Body of pancreas (tissue), 4 donors: ENCODE measurements at places on chromosomes 13 and 19. TPM values are rescaled to one million over a fixed set of nuclear protein-coding genes. Genes with fewer than 3 reads are reported as not detected.
A peak's percentile ranks its signal among the peaks of the same experiment; 100 is the strongest.

DNA sequence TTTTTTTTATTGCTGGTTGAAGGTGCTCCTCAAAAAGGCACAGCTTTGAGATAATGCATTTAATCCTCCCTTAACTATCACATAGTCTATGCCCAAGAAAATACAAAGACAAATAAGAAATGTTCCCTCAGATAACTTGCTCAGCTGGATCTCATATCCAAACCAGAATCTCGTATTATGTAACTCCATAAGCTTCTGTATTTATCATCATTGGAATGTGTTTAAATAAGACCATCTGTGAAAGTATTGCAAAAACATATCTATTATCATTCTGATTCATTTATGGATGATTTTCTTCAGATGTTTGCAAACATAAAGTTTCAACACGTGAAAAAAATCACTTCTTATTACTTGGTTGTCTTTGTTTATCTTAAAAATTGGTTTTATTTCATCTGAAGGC, 190.9 kb downstream of the IRS2 start:
- DNase-seq, result no peak
- H3K27ac ChIP-seq, result no peak overlapping the region
- no peaks in the 10 kb centered on the region for H3K27me3 ChIP-seq
- H3K4me3 ChIP-seq, result no peak overlapping the region
- no peaks in the 10 kb centered on the region for H3K4me1 ChIP-seq
- H3K36me3 ChIP-seq, result no peaks in the 10 kb centered on the region

DNA sequence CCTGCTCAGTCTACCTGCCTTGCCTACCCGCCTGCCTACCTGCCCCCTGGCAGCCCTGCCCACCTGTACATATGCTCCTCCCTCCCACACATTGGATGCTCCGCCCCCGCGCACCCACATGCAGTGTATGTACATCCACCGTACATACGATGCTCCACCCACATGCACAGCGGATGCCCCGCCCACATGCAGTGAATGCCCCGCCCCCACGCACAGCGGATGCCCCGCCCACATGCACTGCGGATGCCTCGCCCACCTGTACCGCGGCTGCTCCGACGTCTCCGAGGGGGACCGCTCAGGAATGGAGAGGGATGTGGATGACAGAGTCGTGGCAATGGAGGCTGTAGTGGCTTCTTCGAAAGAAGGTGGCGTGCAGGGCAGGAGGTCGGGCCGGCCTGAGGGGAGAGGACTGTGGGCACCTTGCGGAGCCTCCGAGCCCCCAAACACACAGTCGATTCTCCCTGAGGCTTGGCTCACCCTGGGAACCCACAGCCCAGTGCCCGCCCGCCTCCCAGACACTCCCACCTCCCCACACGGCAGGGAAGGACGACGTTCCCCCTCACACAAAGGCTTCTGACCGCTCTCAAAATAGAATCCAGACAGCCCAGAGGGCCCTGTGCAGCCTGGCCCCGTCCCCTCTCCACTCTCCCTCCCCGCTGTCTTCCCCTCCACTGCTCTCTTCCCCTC, 16.5 kb upstream of the CACTIN start:
- H3K4me3 ChIP-seq, result no peak overlapping the region
- no peak for DNase-seq
- H3K27ac ChIP-seq, result no peak overlapping the region
- H3K27me3 ChIP-seq, result no peaks in the 10 kb centered on the region
- H3K4me1 ChIP-seq, result no peaks in the 10 kb centered on the region

- no peak for DNase-seq
- no peak overlapping the region for H3K4me3 ChIP-seq
- no peaks in the 10 kb centered on the region for H3K36me3 ChIP-seq
- H3K4me1 ChIP-seq, result peaks cover 6% of the 10 kb centered on the region
Measured at GRCh38 chr13:94382517-94382916, 97.0 kb downstream of the DCT start.

DNA sequence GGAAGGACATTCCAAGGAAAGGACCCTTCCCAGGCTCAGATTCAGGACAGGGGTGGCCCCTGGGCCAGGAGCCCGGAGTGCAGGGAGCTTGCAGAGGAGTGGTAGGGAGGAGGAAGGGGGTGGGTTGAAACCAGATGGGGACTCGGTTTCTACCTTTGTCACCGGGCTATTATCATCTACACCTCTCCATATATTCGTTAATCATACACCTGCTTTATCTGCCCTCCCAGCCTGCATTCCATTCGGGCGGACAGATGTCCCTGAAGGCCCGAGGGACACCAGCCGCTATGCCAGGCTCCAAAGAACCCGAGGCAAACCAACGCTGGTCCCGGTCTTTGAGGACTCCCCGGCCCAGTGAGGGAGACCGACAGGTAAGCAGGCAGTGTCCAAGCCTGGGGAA, 15.5 kb upstream of the MYH14 start:
- no peak for DNase-seq
- no peaks in the 10 kb centered on the region for H3K27me3 ChIP-seq
- H3K4me3 ChIP-seq, result no peak overlapping the region
- no peaks in the 10 kb centered on the region for H3K36me3 ChIP-seq
- H3K4me1 ChIP-seq, result peaks cover 11% of the 10 kb centered on the region
- H3K27ac ChIP-seq, result peak overlapping the region; percentile 8

DNA sequence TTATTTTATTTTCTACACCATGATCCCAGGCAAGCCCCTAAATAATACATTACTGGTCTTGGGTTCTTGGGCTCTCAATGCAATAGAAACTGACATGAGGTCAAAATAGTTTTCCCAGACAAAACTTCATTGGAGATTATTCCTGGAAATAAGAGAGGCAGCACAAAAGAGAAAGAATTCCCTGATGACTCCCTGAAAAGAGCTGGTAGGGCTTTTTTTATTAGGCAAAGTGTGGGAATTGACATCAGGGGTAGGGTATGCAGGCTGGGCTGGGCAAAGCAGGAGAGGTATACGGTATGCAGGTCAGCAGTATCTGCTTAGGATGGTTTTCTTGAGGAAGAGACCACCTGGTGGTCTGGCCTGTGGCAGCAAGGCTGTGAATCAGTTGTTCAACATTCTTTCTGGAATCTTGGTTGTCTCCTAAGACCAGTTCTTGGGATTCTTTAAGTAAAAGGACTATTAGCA, 9.3 kb upstream of the IGFL3 start:
- H3K4me3 ChIP-seq, result no peak overlapping the region
- peak overlapping the region; percentile 69 for H3K27ac ChIP-seq
- H3K27me3 ChIP-seq, result no peaks in the 10 kb centered on the region

- DNase-seq, result peak; percentile 80
- no peak overlapping the region for H3K4me3 ChIP-seq
- H3K27ac ChIP-seq, result peak overlapping the region; percentile 94
- peaks cover 62% of the 10 kb centered on the region for H3K4me1 ChIP-seq
- H3K36me3 ChIP-seq, result no peaks in the 10 kb centered on the region
Measured at GRCh38 chr19:40283414-40284250, 1.5 kb downstream of the AKT2 start.

DNA sequence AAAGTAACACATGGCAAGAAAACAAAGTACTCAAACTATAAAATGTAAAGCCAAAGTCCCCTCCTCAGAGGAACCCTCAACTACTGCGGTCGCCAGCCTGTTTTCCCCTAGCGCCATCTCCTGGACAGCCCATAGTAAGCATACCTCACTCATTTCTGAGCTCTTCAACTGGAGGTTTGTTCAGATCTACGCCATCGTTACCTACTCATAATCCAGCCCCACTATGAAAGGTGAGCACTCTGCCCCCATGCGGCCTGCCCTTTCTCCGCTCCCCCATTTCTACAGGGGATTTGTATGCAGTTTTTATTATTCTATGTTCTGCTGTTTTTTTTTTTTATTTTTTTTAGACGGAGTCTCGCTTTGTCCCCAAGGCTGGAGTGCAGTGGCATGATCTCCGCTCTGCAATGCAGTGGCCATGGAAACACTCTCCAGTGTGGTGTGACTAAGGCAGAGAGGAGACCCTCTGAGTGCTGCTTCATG, 26.2 kb downstream of the OPA3 start:
- peak; percentile 55 for DNase-seq
- no peak overlapping the region for H3K4me3 ChIP-seq
- H3K4me1 ChIP-seq, result no peaks in the 10 kb centered on the region
- H3K27ac ChIP-seq, result no peak overlapping the region

CFAP97D2 gene
- not detected for total RNA-seq

KLK7 gene
- not detected for total RNA-seq
